ENCODE measurements at places on chromosomes 1 and 21.

DNA sequence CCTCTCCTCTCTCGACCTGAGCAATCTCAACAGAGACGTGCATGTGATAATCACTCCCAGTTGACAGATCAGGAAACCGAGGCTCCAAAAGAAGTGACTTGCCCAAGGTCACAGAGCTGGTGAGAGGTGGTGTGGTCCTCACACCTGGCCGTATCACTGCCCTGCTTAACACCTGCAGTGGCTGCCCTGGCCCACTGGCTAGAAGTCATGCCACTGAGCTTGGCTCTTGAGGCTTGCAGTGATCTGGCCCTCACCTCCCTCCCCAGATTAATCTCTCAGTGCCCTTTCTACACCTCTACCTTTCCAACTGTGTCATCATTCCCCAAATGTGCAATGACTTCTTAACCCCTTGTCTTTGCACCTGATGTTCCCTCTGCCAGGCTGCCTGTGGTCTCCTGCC, 38.8 kb downstream of the CDCP2 start:
- DNase-seq: no peak

DNA sequence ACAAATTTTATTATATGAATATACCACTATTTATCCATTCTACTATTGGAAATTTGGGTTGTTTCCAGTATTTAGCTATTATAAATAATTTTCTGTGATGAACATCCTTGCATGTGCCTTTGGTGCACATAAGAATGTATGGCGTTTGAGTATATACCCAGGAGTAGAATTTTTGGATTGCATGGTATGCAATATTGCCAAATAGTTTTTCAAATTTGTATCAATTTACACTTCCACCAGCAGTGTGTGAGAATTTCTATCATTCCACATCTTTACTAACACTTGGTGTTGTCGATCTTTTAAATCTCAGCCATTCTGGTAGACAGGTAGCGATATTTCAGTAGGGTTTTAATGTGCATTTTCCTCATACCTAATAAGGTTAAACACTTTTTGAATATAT, 9.2 kb upstream of the FNBP1L start:
- no peak for DNase-seq

DNA sequence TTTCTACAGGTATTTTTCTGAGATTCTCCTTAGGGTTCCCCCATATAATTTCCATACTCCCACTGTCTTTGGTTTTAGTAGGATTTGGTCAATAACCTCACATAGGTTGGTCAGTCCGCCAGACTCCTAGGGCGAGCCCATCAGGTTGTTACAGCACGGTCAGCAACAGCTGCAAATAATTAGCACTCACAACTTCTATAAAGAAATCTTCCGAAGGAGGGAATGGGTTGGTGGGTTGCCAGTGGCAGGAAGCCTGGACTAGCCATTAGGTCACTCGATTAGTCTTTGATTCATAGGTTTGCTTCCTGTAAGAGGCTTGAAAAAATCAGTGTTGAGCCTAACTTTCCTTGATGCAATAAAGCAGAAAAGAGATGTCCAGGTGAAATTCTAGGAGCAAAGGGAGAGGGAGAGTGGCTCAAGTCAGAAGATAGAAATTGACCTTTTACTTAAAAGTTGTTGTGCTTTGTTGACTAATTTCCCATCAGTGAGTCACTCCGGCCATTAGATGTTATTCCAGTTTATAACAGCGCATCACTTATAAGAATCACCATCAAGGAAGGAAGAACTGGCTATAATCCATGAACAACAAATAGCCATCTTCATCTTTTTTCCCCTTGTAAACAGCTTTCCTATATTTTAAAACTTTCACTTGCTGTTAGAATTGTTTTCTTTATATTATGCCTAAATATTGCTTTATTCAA, 88.3 kb downstream of the TPR start:
- DNase-seq: no peak

GRCh38 chr1:29655145-29655544, 418.8 kb downstream of the PTPRU start:
- DNase-seq: no peak

DNA sequence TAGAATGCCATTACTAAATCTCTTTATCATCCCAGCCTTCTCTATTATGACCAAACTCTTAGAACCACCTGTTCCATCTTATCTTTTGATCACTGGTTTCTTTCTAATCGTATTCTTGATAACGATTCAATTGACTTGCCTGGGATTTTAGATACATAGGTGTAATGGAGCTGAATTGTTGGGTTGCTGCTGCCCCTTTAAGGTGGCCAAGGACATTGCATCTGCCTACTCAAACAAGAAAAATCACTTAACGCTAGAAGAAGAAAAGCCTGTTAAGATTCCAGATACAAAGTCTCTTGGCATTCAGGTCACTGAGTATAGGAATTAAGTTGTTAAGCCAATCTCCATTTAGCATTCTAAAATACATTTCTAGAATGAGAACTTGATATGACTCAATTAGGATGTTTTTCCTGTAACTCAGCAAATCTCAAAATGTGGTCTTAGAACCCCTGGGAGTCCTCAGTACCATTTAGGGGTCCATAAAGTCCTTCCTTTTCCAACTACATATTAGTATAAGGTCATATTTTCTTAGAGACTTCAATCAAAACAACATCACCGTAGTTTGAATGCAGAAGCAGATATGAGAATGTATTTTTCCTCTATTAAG, 12.4 kb downstream of the NEXN start:
- peak; percentile 28 for DNase-seq

DNA sequence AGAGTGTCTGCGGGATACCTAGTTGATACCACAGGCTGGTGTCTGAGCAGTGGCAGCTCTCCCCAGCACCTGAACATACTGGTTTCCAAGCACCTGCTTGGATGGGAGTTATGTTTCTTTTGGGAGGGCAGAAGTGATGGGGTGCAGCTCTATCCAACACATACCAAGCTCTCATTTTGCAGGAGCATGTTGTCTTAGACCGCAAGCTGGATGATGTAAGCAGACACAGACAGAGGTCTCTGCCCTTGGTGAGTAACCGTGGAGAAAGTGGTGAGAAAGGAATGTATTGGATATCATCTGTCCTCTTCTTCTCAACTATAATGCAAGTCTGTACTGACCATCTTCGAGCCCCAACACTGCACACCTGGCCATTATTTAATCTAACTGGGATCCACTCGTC, 37.4 kb downstream of the ZNF496 start:
- DNase-seq: peak; percentile 65

DNA sequence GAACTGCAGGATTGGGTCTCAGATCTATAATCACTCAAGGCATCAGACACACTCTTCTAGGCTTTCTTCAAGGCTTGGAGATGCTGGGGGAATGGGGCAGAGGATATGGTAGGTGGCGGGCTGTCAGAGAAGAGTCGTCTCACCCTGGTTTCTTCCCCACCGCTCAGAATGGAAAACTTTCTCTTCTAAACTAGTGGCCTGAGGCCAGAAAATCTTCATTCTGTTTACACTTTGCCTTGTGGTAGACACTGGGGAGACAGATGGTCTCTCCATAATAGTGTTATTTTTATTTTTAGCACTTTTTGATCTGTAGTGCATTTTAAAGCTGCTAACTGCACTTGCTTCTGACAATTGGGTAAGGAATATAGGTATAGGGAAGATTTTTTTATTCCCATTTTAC, 2.6 kb downstream of the PRELP start:
- no peak for DNase-seq

DNA sequence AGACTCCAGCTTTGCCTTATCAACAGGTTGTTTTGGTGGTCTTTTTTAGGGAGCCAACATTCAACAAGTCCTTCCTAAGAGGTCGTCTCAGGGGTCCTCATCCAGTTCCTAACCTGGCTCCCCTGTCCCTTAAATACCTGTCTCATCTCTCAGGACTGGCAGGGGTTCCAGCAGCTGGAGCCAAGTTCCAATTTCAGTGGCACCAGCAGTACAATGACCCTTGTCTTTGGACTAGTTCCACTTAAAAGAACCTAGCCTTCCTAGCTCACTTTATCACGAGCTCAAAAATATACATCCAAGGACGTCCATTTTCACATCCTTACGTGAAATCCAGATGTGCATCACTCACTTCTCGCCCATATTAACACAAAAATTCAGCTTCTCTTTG, 18.7 kb upstream of the TRAF3IP3 start:
- DNase-seq: no peak

DNA sequence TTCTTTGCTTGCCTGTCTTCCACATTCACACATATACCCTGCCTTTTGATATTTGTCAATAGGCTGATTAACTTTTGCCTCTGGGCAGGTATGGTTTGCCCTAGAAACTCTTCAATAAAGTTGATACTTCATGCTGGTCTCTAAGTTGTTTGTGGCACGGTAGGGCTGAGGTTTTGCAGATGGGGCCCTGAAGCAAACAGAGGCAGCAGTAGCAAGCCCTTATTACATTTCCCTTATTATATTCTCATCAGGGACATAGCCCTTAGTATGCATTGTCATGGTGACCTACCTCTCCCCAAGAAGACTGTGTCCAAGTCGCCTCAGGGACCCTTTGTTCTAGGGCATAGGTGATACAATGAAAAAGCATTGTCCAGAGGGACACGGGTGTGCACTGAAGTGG, at the start of gene OR6P1:
Gene OR6P1, minus strand, starts transcription at position 101 of the 400 bp plus-strand sequence. CDS start 6,976 bp downstream, outside the sequence.
- DNase-seq: no peak

GRCh38 chr1:212557739-212558692, 50.5 kb upstream of the ATF3 start:
- DNase-seq: no peak

DNA sequence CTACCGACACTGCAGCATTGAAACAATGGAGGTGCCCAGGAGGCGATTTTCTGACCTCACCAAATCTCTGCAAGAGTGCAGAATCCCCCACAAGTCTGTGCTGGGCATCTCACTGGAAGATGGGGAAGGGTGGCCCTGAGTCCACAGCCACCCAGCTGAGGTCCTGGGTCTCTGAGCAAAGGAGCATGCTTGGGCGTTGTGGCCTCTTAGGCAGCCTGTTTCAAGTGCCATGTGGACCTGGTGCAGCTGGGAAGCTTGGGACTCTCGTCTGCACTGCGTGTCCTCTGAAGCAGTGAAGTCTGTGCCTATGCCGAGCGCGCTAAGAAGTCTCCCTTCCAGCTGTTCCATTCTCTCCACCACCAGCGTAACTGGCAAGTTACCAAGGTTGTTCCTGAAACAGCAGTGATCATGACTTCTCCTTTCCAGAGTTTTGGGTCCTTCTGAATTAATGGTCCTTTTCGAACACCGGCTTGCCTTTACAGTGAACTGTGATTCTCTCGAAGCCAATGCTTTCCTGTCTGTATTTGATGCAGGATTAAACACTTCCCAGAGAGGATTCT, 5.0 kb upstream of the PLA2G2C start:
- DNase-seq: no peak

DNA sequence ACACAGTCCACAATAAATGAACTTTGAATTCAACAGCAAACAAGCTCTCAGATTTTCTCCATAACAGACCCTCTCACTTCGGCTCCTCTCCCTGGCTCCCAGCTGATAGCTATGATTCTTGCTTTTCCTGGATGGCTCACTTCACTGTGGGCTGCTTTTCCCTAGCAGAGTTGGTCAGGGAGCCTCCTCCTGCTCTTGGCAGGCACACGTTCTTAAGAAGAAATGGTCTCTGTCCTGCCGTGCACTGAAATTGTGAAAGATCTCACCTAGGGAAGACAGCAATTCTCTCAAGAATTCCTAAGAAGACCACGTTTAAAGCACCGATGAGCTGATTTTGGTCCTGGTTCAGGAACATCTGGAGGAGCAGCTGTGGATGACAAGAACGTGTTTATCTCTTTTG, 148.5 kb upstream of the KCNK2 start:
- no peak for DNase-seq

GRCh38 chr1:93749894-93750301, 68.3 kb upstream of the BCAR3 start:
- no peak for DNase-seq

DNA sequence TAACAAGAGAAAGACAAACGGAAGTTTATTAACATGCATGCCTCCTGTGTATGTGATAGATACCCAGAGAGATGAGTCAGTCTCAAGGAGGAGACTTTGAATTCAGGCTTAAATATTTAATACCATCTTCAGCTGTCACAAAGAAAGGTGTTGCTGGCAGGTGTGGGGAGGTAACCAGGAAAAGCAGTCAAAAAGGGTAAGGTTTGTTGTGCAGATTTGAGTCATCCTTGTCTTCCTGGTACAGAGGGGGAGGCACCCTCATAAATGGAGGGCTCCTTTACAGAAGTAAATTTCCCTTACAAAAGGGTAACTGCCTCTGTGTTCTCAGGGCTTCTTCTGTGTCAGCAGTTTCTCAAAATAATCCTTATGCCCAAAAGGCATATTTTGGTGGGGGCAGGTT, 75.2 kb upstream of the B3GALT5 start:
- DNase-seq: no peak

GRCh38 chr1:29805122-29805895, 569.0 kb downstream of the PTPRU start:
- no peak for DNase-seq

- DNase-seq: peak; percentile 74
These were observed 15.5 kb upstream of the CITED4 start for GRCh38 chr1:40877698-40878097.

GRCh38 chr1:245810789-245811337, 656.1 kb downstream of the KIF26B start:
- no peak for DNase-seq

DNA sequence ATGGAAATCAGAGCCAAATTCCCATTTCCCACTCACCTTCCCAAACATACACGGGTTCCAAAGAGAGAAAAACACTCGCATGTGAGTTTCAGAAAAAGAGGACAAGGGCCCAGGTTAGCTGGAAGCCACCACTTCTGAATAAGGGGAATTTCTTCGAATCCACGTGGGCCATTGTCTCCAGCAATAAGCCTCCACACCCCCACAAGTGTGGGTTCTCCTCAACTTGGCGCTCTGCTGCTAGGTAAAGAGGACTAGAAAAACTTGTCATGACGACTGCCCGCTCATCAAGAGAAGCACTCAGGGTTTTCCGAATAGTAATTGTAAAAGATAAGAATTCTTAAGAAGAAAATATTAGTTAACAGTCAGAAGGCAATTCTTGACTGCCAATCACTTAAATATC, 30.6 kb downstream of the PRDM15 start:
- no peak for DNase-seq

DNA sequence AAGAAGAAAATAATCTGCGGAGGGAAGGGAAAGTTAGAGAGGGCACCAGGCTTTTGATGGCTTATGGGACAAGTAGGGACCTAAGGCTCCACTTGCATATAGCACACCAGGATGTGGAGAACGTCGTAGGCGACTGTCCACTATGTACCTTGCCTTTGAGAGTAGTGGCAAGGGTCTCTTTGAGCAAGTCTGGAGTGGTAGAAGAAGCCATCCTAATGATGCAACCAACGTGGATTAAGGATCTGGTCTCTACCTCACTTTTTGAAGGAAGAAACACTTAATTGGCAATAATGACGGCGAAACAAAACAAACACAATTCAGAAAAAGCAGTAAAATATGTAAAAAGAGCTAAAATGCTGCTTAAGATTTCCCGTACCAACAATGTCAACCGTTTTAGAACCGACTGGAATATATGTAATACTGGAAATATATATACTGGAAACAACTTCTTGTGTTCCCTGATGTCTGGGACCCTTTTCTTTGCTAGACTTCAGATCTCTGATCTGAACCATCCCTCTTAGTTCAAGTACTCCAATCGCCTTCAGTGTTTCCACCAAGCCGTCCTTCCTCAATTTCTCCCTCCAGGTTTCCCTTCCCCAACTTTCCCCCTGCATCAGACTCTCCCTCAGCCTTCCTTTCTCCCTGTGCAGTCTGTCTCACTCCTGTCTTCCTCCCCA, 821 bp upstream of the KHDRBS1 start:
- DNase-seq: no peak

GRCh38 chr1:2312160-2312514, 79.2 kb downstream of the MORN1 start:
- no peak for DNase-seq
